ENCODE measurements at places on chromosomes 7 and 10.

- DNase-seq: no peak
Measured at GRCh38 chr7:833601-834258, 1.5 kb downstream of the SUN1 start.

- no peak for DNase-seq
Measured at GRCh38 chr10:73759512-73760115, 15.4 kb downstream of the SEC24C start.

- DNase-seq: peak; percentile 61
Measured at GRCh38 chr10:3484306-3485056, 300.5 kb downstream of the KLF6 start.

DNA sequence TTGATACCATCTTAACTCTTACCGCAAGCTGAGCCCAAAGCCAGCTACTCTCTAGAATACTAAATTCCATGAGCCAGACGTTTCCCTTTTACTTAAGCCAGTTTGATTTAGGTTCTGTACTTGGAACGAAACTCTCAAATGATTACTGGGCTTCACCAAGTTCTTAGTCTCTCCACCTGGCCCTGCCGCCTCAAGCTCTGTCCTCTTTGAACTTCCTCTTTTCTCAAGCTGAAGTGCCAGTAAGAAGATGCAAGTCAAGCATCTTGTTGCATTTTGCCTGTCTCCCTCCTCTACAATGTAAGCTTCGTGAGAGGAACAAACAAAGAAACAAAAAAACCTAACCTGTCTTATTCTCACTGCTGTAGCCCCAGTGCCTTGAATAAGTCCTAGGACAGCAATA lies 358.2 kb upstream of the NPVF start:
- no peak for DNase-seq

GRCh38 chr7:102819151-102819550 lies 70.4 kb downstream of the FAM185A start:
- DNase-seq: peak; percentile 40

DNA sequence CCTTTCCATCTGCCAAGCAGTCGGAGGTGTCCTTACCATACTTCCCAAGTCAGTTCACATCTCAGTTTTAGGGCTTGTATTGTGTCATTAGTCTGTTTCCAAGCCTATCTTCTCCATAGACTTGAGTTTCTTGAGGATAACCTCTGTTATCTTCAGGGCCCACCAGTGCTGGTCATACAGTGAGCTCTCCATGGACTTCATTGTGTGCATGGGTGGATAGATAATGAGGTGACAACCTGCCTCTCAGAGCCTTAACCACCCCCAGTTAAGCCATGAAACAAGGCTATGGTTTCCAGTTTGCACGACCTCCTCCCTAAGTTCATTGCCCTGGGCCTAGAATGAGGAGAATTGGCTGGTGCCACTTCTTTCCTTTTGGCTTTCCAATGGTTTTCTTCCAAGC lies 38.5 kb upstream of the WAC start:
- no peak for DNase-seq

DNA sequence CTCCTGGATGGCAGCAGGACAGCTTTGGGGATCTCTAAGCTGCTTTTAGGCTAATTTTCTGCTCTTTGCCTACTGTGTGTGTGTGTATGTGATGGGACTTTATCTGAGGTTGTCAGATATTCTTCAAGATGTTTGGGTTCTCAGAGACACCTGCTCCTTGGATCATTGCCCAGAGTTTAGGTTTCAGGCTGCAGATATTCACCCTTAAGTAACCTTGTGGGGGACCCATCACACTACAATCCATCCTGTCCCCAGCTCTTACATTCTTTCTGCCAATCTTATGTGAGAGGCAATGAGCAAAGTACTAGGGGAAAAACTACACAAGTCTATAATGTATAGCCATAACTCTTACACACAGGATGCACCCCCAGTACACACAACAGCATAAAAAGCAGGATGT lies 263.0 kb upstream of the ZWINT start:
- DNase-seq: no peak

DNA sequence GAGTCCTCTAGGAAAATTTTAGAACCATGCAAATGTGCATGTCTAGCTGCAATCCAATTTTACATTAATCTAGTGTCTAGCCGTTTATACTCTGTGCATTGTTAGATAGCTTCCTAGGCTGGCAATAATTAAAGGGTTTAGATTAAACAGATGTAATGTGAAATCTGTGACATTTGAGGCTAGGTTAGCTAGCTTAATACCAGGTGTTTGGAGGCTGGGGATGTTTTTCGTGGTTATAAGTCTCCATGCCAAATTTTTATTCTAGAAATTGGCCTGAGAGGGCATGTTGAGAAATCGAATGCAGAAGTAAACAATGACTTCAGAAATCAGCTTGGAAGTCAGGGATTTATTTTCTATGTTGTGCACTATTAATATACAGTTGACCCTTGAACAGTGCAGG lies 94.2 kb downstream of the ST7 start:
- peak; percentile 21 for DNase-seq

GRCh38 chr7:146681487-146681886 lies 564.9 kb downstream of the CNTNAP2 start:
- no peak for DNase-seq

DNA sequence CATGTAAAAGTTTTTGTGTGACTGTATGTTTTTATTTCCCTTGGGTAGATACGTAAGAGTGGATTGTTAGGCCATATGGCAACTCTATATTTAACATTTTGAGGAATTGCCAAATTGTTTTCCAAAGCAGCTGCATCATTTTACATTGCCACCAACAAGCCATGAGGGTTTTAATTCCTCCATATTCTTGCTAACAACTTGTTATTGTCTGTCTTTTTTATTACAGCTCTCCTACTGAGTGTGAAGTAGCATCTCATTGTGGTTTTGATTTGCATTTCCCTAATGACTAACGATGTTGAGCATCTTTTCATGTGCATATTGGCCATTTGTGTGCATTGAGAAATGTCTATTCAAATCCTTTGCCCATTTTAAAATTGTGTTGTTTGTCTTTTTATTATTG lies 94.9 kb downstream of the CARD11 start:
- DNase-seq: no peak

DNA sequence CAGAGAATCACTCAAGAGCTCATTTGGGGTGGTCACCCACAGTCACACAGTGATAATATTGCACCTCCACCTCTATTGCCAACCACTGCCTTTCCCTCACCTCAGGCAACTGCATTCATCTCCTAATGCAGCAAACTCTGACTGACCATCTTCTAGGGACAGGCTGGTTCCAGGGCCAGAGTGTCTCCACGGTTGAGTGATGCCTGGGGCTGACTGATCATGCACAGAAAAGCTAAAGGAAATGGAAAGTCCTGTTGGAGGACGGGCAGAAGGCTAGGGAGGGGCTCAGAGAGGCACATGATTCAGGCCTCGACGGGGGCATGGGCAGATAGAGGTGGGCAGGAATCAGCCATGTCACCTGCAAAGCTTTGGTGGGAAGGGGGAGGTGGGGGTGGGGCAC lies 127.1 kb upstream of the TNS3 start:
- no peak for DNase-seq

- no peak for DNase-seq
Measured at GRCh38 chr10:79310911-79311573, 36.2 kb upstream of the PPIF start.

DNA sequence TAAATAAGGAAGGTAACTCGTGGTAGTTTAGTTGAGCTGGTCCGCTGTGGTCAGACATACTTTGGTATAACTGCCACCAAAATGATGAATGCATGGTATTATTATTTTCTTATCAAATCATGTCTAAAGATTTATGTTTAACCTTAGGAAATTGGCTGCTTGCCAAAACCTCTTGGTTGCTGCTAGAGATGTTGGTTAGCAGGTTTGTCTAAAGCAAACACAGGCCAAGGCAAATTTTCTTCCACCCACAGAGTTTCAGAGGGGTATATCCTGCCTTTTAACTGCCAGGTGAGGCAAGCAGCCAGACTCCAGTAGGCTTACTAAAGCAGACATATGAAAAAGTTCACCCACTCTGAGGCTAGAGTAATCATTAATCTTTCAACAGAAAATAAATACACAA lies 101.4 kb downstream of the SEMA3E start:
- DNase-seq: peak; percentile 26

- DNase-seq: no peak
Measured at GRCh38 chr7:113410796-113411195, 292.4 kb upstream of the SMIM30 start.

- DNase-seq: no peak
Measured at GRCh38 chr10:79244841-79245504, 102.3 kb upstream of the PPIF start.

GRCh38 chr10:14244801-14245211 lies 85.9 kb downstream of the FRMD4A start:
- DNase-seq: peak; percentile 72

DNA sequence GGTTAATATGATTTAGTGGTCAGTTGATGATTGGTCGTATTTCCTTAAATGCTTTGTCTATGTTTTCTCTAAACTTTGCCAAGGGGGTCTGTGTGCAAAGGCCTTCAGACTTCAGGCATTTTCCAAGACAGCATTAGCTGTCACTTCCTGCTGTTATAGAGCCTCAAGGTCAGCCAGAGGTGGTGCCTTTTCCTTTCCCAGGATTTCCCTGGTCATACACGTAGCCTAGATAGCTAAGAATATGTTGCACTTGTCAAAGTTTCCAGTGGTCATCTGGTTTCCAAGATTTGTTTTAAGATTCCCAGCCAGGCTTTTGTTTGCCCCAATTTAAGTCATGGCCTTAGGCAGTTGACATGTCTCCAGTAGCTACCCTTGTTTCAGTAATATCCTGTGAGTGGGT lies 133.2 kb upstream of the IGFBP3 start:
- peak; percentile 39 for DNase-seq

- DNase-seq: no peak
Measured at GRCh38 chr10:46092524-46093081, 46.5 kb upstream of the MSMB start.

DNA sequence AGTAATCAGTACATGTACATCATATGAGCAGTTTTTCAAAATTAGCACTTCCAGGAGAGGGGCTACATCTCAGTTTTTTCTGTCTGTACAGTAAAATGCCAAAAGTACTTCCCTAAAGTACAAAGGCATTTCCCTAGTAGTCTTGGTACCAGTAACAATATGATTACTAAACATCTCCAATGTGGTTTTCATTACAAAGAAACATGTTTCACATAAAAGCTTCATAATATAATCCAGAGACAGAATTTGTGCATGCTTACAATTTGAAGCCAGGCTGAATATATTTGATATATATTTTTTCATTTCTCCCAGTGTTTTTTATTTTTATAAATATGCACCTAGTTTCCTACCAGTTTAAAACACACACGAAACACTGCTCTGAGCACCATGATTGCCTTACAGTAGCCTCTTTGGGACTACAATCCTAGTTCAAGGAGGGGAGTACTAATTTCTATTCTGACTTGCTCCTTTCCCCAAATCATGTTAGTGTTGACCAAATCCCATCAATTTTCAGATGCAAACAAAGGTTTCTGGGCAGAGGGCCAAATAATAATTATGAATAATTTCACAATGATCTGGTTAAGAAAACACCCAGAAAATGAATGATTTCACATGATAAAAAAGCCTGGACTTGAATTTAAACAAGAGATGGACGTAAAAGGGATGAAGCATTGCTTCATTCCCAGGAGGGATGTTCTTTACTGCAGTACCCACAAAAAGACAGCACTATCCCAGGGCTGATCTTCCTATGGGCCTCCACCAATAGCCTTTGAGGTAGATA lies 201.3 kb downstream of the SLC25A13 start:
- peak; percentile 2 for DNase-seq

- DNase-seq: no peak
Measured at GRCh38 chr10:11601670-11602069, 9.8 kb downstream of the USP6NL start.

DNA sequence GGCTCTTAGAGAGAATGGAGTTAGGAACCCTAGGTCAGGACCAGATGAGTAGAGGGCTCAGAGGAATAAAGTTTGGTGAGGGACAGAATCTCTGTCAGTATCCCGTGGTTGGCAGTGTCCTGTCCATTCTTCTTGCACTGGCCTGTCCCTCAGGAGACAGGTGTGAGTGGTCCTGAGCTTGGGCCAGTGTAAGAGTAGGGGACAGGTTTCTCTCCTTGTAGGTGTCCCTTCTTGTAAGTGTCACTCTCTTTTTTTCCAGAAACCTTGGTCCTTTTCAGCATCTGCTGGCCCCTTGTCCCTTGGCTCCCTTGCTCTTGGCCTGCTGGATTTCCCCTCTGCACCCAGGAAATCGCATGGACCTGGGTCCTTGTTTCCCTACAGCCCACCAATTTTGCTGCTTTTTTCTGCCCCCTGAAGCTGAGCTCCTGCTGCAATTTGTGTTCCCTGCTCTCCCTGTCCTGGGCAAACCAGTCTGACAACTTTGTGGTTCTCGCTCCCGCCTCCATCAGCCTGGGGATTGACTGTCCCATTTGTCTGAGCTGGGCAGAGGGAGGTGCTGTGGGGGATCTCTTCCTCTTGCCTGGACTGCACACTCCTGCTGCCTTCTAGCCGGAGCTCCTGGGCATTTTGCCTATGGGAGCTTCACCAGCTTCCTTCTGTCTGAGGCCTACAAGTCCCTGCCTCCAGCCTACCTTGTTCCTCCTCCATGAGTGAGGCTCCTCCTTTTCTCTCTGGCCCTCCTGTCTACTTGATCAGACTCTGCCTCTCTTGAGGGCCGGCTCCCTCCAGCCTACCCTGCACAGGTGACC lies 6.5 kb downstream of the TSPAN14 start:
- DNase-seq: peak; percentile 39

DNA sequence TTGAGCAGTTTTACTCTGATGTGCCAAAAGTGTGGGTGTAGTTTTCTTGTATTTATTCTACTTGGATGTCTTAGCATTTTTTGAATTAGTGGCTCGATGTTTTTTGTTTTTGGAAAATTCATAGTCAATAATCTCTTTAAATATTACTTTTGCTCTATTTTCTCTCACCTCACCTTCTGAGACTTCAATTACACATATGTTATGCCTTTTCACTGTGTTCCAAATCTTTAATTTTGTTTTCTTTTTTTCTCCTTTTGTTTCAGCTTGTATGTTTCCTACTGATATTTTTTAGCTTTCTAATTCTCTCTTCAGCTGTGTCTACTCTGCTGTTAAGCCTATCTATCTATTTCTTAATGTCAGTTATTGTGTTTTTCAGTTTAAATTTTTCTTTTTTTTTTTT lies 69.5 kb downstream of the ZNF503 start:
- DNase-seq: no peak

DNA sequence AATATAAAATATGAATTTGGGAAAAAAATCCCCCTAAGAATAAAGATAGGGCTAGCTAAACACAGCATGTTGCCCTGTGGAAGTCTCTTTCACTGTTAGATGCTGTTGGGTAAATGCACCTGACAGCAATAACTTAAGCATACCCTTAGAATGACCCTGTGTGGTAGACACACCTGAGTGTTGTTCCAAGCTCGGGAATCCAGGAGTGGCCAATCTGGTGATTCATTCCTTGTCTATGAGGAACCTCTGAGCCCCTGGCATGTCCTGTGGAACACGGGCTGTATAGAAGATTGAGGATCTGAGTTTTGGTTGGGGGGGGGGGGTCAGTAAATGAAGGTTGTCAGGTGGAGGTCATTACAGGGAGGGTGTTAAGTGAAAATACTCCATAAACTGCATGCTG lies 730.0 kb upstream of the IGFBP3 start:
- no peak for DNase-seq

DNA sequence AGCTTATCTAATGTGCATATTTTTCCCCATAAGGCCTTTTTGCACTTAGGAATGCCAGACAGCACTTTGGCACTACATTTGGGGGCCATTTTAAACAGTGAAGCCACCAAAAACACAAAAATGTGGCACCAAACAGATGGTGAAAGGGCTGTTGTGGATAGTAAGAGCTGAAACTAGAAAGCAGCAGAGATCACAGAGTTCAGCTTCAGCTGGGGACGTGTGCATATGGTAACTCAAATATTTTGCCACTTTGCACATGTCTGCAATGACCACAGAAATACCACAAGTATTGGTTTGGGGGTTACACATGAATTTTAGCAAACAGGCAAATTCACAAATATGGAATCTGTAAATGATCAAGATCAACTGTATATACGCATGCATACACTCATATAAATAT lies 72.8 kb downstream of the PODXL start:
- DNase-seq: no peak

All from cardiac fibroblast (primary cell).